ENCODE measurements at places on chromosomes 16 and 17.

- DNase-seq, result no peak
Measured at GRCh38 chr17:35540589-35541404, 3.3 kb upstream of the SLFN12L start.

GRCh38 chr17:17510456-17511292 lies 14.5 kb upstream of the RASD1 start:
- DNase-seq, result no peak

DNA sequence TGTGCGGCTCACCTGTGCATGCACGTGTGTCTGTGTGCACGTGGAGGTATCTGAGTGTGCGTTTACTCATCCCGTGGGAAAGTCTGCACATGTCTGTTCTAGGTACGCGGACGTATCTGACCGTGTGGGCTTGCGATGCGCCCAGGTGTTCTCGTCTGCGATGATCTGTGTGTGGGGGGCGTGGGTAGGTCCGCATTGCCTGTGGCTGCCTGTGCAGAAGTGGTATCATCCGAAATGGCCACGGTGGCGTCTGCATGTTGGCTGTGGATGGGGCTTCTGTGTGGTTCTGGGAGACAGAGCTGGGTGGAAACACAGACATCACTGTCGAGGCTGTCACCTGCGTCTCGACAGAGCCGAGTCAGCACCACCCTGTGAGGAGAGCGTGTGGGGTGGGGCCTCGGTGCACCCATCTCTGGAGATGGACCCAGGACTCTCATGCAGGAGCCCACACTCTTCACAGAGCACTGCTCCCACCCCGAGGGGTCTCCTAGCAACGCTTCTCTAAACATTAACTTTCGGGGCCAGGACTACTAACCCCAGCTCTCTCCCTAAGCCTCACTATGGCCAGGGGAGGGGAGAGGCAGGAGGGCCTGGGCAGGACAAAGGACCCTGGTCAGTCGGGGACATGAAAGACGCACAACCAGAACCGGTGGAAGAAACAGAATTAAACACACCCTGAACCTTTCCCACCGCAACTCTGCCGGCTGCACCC lies 8.4 kb downstream of the DPEP1 start:
- DNase-seq, result no peak

DNA sequence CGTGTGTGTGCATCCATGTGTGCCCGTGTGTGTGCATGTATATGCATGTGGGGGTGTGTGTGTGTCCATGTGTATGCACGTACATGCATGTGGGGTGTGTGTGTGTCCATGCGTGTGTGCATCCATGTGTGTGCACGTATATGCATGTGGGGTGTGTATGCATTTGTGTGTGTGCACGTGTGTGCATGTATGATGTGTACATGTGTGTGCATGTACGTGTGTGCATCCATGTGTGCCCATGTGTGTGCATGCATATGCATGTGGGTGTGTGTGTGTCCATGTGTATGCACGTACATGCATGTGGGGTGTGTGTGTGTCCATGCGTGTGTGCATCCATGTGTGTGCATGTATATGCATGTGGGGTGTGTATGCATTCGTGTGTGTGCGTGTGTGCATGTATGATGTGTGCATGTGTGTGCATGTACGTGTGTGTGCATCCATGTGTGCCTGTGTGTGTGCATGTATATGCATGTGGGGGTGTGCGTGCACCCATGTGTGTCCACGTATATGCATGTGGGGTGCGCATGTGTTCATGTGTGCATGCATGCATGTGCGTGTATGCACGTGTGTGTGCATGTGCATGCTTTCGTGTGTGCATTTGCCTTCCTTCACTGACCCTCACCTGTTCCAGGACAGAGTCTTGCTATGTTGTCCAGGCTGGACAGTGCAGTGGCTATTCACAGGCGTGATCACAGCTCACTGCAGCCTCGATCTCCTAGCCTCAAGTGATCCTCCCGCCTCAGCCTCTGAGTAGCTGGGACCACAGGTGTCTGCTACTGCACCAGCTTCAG lies 129.6 kb upstream of the TNRC6C start:
- DNase-seq, result no peak

DNA sequence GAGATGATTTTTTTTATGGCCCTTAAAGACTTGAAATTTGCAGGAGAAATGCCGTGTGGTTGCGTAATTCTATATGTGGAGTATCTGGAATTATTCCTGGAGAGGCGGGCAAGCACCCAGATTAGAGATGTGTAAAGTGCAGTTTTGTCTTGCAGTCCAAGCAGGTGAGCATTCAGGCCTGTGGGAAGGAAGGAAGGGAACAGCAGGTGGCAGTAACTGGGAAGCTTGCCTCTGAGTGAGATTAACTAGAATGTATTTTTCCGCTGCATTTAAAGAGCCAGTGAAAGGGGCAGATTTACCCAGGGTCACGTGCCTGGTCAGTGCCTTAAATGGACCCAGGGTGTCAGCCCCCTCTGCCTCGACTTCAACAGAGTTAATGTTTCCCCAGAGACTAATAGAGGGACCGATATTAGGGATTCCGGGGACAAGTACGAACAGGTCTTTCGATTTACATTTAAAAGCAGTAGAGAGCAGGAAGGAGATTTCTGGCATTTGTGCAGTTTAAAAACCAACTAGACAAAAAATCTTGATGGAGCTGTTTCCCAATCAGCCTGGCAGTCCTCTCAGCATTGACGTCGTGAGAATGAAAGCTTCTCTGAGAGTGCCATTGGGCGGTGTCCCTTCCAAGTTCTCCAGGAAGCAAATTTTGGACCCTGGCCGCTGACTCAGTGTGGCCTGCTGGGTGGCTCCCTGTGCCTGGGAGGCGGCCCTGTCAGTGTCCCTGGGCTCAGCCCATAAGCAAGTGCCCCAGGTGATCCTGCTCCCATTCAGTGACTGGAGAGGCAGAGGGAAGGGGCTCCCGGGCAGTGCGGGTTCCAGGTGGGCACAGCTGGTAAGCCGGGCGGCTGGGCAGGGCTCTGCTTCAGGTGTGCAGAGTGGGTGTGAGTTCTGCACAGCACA lies 38.2 kb downstream of the KSR1 start:
- DNase-seq, result no peak

- DNase-seq, result no peak
Measured at GRCh38 chr17:78381601-78382232, 3.3 kb downstream of the PGS1 start.

DNA sequence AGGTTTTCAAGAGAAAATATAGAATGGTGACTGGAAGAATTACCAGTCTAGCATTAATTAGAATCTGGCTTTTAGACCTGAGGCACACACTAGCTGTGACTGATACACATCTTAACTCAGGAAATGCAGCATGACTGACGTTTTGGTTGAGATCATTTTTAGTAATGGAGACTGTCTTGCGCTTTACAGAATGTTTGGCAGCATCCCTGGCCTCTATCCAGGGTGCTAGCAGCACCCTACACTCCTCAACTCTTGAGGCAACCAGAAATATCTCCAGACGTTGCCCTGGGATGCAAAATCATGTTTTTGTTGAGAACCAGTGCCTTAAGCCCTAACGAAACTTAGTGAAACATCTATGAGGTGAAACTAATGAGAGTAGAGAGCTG lies 109.0 kb downstream of the HS3ST3A1 start:
- no peak for DNase-seq

DNA sequence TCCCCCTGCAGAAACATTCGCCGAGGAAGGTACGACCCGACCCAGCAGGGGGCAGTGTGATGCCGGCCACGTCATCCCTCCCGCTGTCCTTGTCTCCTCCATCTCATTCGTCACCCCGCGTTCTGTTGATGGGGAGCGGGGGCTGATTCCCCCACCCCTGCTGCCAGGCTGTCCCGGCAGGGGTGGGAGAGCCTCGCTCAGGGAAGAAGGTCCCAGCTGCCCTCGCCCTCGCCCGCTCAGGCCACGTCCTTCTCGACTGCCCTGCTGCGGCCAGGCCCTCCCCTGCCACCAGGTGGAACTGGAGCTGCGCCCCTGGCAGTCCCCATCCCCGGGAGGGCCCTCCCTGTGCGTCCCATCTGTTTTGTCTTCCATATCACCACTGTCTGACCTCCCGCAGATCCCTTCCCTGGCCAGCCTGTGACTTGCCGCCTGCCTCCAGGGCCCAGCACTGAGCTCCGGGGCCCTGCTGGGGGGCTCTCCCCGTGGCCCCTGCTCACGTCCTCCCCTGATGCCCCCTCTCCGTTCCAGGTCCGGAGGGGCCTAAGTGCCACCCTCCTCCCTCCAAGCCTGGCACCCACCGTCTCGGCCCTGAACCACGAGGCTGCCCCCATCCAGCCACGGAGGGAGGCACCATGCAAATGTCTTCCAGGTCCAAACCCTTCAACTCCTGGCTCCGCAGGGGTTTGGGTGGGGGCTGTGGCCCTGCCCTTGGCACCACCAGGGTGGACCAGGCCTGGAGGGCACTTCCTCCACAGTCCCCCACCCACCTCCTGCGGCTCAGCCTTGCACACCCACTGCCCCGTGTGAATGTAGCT lies 20.6 kb downstream of the ADAM11 start:
- DNase-seq, result peak; percentile 48

DNA sequence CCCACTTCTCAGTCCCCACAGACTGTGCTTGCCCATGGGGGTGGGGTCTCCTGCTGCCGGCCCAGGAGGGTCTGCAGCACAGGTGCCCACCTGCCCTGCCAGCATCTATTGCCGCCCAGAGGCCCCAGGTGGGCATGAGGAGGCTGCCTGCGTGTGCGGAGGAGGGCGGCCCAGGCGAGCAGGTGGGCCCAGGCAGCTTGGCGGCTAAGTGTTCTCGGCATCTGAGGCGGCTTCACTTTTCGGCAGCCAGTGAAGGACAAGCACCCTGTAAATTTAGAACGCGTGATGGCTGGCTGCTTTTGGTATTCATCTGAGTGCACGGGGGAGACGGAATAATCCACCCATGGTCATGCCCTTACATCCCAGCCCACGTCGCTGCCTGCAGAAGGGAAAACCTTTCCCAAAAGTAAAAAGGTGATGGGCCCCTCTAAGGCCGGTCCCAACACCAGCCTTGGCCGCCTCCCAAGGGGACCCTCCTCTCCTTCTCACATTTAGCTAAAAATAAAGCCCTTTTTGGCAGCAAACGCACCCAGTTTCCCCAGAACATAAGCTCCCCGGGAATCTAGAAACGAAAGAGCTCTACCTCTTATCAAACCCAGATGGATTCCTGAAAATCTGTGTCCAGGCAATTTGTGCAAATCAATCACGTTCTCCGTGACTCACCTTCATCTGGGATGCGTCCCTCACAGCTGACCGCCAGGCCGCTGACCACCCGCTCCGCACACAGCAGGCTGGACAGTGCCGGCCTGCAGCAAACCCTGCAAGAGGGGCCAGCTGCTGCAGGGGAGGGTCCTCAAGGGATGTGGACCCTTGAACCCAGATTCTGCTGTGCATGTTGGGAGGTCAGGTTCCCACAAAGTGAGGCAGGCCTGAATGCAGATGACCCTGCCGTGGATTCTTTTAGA lies 79.4 kb downstream of the RBFOX3 start:
- no peak for DNase-seq

All from fibroblast of skin of left biceps (primary cell).